Stimulated activated effector memory CD8-positive, alpha-beta T cell treated with anti-CD3 and anti-CD28 coated beads, Interleukin-12 subunit alpha, Interleukin-12 subunit beta, amount 100 ng/mL, for 72 hours (primary cell): ENCODE measurements at places on chromosomes 3 and 15.

DNA sequence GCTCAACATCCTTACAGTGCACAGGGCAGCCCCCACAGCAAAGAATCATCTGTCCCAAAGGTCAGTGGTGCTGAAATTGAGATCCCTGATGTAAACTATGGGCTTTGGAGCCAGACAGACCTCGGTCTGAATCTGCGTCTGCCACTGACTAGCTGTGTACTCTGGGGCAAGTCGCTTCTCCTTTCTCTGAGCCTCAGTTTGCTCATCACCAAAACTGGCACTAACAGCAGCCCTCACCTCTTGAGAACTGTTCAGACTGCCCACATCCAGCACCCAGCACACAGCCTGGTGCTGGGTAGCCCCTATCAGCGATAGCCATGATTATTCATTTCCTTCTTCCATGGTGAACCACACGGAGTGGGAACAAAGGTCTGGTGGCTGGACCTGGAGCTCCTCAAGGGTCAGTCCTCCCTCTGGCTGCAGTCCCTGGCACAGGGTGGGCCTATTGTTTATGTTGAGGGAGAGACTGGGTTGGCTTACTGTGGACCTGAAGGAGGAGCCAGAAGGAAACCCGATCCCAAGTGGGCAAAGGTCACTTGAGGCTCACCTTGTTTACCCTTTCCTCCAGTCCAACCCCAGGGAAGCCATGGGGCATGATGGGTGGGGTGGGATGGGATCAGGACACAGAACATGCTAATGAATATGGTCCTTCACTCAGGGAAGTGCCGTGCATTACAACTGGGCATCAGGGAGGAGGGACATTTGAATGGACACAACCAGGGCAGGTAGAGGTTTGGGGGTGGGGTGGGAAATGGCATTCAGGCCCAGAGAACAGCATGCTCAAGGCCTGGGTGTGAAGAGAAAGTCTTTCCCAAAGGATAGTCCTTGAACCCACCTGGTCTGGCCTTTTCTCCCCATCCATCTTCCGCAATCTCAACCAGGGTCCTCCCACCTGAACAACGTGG, 1.6 kb upstream of the PRKCD start:
- no peak for DNase-seq

DNA sequence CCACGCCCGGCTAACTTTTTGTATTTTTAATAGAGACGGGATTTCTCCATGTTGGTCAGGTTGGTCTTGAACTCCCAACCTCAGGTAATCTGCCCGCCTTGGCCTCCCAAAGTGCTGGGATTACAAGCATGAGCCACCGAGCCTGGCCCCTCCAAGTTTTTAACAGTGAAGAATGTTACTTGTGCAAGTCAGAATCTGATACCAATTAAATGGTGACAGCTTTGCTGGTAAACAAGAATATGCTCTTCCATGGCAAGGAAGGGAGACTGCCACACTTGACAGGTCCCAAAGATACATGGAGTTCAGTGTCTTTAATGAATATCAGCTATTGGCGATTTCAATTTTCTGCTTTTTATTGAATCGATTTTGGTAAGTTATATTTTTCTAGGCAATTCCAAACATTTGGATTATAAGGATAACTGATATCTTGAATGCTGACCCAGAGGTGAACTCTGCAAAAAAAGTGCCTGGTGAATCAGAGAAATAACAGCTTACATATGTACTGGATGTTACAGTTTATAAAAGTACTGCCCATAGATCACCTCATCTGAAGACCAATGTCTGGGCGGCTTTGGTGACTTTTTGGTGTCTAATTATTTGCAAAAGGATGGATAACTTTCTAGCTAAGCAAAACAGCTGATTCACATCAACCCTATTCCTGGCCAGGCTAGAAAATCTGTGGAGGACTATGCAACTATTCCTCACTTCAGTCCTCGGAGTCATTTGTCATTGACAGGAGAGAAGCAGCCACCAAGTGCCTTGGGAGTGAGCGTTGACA, 1.2 kb downstream of the PARP16 start:
- no peak for DNase-seq

DNA sequence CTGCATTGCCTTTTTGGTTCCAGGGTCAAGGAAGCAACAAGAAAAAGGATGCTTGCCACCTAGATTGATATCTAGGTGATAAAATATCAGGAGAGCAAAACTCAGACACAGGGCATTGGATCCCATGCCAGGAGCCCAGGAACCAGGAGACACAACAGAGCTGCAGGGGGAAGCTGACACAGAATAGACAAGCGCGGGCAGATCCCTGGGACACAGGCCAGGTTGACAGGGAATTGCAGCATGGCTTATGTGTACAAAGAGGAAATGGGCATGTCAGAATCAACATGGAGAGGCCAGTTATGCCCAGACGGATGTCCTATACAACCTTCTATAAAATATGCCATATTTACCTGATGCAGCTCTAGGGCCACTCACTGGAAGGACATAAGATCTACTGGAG, 84.2 kb downstream of the SEMA6D start:
- DNase-seq = no peak

DNA sequence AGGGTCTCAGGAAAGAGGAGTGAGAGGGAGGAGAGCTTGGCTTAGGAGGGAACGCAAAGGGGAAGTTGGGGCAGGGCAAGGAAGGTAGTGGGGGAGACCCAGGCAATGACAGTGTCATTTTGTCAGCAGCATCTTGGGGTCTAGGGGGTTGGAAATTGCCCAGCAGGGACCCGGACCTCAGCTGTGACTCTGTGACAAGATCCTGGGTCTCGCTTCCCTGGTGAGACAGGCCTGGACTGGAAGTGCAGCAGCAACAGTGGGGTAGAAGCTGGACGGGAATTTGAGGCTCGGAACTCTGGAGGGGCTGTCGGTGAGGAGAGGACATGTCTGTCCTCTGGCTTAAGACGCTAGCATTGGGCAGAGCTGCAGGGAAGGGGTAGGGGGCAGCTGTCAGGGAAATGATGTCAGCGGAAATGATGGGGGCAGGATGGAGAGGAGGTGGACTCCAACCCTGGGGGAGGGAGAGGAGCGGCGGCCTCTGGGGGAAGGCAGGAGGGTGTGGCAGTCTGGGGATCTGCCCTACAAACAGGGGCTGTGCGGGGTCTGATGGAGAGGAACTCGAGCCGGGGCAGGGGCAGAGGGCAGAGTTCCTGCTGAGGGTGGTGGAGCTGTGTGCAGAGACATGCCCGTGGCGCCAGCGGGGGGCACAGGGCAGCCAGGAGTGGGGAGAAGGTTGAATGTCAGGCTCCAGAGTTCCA, 12.3 kb downstream of the ANPEP start:
- DNase-seq = no peak
